ENCODE measurements at places on chromosomes 13 and 19.

DNA sequence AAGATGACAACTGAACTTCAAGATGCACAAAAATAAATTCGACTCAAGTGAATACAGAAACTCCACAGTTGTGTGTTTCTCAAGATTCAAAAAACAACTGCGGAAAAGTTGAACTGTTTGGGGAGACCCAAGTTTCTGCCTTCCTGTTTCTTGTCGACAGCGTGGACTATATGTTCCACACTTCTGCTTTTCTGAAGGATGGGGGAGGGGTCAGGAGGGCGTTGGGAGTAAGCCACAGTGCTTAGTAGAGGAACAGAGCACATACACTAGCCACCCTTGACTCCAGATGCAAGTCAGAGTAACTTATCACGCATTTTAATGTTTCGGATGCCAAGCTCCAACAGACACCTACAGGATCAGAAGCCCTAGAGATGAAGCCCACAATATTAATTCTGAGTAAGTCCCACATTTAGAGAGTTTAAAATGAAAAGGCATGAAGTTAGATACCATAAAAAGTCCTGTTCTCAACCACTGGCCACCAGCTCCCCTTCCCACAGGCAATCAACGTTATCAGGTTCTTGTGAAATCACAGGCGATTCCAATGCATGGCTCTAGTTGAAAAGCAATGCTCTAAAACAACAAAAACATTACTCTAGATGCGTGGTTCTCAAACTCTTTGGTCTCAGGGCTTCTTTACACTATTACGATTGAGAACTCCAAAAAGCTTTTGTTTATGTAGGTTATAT, 4.2 kb downstream of the TUBGCP3 start:
- DNase-seq: no peak

- DNase-seq: no peak
These were observed 6.0 kb downstream of the CKAP2 start for GRCh38 chr13:52461265-52461664.

DNA sequence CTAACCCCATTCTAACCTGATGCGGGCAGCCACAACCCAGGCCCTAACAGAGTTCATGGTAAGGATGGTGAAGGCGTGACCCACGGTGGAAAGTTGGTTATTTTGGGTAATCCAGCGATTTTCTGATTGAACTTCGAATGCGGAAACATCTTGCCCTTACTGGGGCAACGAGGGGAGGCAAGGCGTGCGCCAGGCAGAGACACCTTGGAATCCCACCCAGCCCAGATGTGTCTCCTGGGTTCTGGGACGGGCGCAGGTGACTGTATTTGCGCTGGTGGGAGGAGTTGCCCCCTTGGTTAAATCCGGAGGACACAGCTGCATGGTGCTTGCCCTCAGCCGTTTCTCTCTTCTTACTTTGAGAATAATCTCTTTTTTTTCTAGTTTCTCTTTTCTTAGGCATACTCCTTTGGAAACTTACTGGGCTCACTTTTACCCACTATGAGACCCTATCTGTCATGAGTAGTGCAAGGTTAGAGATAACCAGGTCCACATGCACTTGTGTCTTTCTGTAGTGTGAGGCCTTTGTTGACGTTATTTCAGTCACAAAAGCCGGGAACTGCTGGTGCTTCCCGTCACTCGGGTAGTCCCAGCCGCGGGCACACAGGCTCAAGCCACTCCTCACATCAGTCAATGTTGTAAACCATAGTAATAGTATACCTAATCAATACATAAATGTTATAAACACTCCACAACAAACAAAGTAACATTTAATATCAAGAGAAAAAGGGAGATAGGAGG, 81.5 kb downstream of the ATP11A start:
- DNase-seq: no peak

DNA sequence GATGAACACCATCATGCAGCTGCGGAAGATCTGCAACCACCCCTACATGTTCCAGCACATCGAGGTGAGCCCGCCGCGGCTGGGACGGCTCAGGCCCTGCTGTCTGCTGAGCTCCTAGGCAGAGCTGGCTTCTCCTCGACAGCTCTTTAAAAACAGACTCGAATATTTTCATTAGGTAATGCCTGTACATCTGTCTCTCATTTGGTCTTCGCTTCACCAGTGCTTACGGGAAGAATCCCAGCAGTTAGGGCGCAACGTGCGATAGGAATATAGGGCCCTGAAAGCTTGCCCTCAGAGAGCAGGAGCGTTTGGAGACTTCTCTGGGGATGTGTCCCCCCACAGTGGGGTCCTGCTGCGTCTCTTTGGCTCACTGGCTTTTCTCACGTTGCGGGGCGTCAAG, 63.8 kb upstream of the LDLR start:
- DNase-seq: no peak

DNA sequence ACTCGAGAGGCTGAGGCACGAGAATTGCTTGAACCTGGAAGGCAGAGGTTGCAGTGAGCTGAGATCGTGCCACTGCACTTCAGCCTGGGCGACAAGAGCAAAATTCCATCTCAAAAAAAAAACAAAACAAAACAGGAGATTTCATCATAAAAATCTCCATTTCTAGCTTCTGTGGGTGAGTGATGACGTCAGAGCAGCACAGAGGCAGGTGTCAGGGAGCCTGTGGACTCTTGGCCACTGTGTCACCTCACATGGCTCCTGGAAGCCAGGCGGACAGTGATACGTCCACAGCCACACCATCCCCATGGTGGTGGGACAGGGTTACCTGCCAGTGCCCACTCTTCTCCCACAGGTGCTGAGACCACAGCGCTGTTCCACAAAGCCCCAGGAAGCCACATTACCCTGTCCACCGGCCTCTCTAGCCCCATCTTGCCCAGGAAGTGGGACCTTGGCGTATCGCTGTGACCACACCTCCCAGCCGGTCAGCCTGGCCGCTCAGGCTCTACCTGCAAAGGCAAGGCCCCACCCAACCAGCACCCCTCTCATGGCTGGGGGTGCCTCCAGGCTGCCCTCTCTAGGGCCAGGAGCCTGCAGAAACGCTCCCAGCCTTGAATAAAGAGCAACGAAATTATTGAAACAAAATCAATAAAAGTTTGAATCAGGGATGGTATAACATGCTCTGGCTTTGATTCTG, 2.5 kb upstream of the FXYD3 start:
- DNase-seq: no peak

DNA sequence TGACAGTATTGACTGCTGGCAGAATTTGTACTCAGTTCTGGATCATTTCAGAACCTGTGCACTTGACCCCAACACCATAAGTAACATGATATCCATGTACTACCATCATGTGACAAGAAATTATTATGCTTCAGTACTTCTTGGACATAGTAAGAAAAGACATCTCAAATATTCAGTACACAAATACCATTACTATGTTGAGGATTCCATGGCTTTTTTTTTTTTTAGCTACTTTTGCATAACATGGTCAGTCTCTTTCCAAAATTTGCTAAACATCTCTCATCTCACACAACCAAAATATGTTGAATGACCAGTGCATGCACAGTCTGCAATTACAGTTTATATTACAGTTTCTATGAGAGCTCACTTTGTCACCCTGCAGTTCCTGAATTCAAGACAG, 85.3 kb downstream of the FLT1 start:
- no peak for DNase-seq

- no peak for DNase-seq
These were observed 190.4 kb downstream of the UQCRFS1 start for GRCh38 chr19:29022599-29022998.

GRCh38 chr19:48203222-48203793, 32.8 kb downstream of the ZSWIM9 start:
- DNase-seq: no peak

GRCh38 chr13:110509971-110510786, 51.3 kb downstream of the RAB20 start:
- DNase-seq: no peak

DNA sequence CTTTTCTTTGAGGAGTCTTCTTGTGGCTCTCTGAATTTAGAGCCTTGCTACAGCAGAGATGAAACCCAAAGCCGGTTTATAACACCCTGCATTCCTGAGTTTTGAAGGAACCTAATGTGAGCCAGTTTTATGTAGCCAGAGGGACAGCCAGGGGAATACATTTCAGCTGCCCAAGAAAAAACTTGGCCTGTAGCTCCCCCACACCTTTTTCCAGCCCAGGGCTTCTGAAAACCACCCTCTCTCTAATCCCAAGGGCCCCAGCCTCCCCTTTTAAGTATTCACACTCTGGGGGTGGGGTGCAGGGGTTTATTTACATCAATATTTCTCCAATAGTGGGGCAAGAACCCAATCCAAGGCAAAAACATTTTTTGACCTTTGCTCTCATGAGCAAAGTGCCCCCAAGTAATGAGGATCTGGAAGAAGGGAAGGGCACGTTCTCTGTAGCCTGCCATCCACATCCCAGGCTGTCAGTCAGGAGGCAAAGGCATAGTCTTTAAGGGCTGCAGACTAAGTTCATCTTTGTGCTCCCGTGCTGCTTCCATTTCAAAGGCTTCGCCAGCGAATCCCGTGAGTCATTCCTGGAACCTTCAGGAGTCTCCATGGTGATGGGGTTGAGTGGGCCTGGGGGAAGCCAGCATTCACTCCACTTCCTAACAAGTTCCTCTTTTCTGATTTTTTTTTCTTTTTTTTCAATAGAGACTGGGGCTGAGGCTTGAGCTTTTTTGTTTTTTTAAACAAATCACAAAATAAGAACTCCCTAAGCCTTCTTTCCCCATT, 33.2 kb upstream of the MEDAG start:
- no peak for DNase-seq

GRCh38 chr19:21109116-21109515, 27.1 kb downstream of the ZNF714 start:
- DNase-seq: no peak

DNA sequence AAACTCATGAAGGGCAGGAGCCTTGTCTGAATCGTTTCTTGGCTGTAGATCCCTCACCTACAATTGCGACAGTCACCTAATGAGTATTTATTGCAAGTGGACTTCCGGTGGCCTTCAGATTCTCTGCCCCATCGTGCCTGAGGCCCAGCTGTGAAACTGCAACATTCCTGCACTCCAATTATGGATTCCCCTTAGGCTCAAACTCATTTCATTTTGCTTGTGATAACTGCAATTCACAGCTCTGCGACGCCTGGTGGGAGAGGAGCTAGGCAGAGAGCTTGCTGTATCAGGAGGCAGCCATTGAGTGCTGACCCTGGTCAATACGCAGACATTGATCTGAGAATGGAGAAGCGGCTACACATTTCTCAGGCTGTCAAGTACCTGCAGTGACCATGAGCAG, 59.0 kb downstream of the CCDC70 start:
- no peak for DNase-seq
